ENCODE measurements at places on chromosomes 12 and 14.

- no peak for DNase-seq
Observed at GRCh38 chr12:122060081-122060501, 18.5 kb upstream of the MLXIP start.

DNA sequence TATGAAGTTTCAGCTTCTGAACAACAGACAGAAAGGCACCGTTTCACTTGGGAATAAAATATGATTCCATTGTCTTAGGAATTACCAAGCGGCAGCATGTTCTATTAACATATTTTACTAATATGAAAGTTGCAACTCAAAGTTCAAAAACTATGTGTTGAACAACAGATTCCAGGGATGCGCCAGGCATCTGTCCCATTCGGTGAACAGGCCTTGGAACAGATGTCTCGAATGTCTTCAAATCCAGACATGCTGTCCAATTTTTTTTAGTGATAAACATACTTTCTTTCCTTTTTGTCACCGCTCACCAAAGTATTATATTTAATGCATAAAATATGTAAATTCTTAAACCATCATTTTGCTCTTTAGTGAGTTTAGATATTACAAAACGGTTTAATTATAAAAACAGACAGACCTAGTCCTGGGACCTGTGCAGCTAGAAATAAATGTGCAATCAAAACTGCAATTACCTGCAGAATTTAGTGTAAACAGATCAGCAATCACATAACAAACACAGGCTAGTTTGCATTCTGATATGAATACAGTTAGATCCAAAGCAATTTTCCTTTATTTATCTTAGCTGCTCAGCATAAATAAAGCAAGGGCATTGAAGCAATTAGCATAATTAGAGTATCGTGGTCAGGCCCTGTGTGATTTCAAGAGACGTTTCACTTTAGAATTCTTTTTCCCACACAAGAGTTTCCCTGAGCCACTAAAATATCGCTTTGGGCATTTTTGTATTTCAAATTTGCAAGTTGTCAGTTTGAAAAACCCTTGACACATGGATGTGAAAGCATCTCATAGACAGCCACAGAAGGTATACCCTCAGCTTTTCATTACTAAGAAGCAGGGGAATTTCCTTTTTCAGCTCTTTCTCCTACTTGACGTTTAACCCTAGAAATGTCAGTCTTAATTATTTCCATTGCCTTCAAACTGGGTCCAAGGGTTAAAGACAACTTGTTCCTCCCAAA is 420.8 kb downstream of the EGLN3 start:
- DNase-seq, result no peak

DNA sequence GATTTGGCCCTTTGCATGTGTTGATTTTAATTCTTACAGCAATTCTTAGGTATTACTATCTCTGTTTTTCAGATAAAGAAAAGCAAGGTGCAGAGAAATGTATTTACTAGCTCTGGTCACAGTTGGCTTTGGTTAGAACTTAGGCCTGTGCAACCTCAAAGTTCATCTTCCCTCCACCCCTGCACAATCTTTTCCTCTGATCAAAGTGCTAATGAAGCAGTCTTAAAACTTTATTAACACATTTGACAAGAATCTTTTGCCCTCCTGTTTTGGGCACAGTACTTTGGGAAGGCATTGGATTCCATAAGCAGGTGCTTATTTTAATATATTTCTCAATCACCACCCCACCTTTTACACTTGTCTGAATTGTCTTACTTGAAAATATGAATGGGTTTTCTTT is 2.7 kb downstream of the IRAK4 start:
- no peak for DNase-seq

DNA sequence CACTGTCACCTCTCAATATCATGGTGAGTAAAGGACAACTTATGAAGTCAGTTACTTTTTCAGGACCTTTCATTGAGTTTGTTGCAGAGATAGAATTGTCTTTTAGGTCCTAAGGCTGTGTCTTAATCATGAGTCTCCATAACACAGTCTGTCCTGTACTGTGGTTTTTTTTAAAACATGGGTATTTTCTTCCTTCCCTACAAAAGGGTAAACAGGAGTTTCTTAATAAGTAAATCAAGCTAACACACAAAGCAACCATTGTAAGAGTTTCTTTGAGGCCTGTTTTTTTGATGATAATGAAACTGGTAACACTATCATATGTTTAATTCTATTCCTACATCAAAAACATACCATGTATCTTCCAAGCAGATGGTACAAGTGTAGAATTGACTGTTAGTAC is 101.4 kb downstream of the PLEKHA5 start:
- DNase-seq, result no peak

- no peak for DNase-seq
Observed at GRCh38 chr12:123744836-123745235, 17.3 kb upstream of the DNAH10 start.

GRCh38 chr12:115752913-115753726 is 524.4 kb downstream of the MED13L start:
- peak; percentile 81 for DNase-seq

- DNase-seq, result no peak
Observed at GRCh38 chr12:13198241-13198640, 1.7 kb downstream of the EMP1 start.

- peak; percentile 85 for DNase-seq
Observed at GRCh38 chr14:88551094-88551870, 3.5 kb downstream of the PTPN21 start.

DNA sequence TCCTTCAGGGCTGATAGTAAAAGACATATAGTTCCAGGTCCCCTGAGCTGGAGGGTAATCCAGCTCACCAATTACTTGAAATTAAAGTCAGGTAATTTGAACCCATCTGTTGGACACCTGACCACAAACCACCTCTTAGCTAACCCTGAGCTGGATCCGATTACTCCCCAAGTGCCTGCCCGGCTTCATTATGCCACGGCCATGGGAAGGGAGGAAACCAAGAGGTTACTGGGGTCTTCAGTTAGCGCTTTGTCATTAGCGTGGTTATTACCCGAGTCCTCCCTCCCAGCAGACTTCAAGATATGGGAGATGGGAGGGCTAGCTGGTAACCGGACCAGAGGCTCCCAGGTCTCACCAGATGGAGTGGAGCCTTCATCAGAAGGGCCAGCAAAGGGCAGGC is 1071.4 kb downstream of the BCL11B start:
- DNase-seq, result no peak

GRCh38 chr12:131850856-131851559 is 22.8 kb downstream of the MMP17 start:
- DNase-seq, result no peak

- DNase-seq, result peak; percentile 85
Observed at GRCh38 chr12:86698641-86698980, 442.4 kb upstream of the MGAT4C start.

GRCh38 chr12:68572661-68573060 is 38.0 kb upstream of the RAP1B start:
- no peak for DNase-seq

DNA sequence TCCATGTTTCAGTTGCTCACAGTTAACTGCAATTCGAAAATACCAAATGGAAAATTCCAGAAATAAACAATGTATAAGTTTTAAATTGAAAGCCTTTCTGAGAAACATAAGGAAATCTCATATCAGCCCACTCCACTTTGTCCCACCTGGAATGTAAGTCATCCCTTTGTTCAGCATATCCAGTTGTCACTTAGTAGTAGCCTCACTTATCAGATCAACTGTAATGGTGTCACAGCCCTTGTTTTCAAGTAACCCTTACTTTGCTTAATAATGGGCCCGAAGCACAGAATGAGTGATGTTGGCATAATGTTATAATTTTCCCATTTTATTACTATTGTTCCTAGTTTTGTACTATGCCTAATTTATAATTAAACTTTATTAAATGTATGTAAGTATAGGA is 646.8 kb downstream of the C12orf50 start:
- DNase-seq, result no peak

DNA sequence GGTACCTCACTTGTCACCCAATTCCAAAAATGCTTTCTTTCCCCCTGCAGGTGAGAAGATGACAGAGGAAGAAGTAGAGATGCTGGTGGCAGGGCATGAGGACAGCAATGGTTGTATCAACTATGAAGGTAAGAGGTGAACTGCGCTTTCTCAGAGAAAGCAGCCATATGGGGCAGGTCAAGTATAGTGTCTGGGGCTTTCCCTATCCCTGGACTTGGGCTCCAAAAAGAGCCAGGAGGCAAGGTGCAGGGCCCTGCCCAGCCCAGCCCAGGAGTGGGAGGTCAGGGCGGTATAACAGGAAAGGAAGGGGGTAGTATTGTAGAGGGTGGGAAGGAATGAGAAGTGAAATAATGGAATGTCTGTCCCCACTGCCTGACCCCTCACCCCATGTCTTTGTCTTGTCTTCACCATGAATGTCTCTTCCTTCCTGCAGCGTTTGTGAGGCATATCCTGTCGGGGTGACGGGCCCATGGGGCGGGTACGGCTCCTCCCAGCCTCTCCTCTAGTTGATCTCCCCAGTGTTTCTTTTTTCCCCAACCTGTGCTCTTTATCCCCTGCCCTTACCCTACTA is 2.1 kb downstream of the MYL6 start:
- DNase-seq, result peak; percentile 54

All from fibroblast of mammary gland (primary cell).